Fibroblast of upper back skin (primary cell): ENCODE measurements at places on chromosomes 12 and 14.

GRCh38 chr14:91253795-91254323 is 9.4 kb upstream of the GPR68 start:
- DNase-seq = no peak

GRCh38 chr14:25929881-25930615 is 667.8 kb downstream of the NOVA1 start:
- no peak for DNase-seq

DNA sequence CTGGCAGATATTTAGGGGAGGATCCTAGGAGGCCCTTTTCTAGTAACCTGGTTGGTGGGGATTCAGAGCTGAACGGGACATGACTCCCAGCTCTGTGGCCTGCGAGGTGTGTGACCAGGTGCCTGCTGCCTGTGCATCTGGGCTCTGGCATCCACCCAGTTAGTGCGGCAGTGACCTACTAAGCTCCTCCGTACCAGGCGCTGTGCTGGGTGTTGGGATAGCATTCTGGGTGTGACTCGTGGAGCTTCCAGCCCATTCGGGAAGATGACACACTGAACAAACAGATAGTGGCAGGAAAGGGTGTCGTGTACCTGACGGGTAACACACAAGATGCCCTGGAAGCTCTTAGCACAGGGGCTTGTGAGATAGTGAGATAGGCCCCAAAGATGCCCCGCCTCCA is 80.9 kb downstream of the ACACB start:
- no peak for DNase-seq

DNA sequence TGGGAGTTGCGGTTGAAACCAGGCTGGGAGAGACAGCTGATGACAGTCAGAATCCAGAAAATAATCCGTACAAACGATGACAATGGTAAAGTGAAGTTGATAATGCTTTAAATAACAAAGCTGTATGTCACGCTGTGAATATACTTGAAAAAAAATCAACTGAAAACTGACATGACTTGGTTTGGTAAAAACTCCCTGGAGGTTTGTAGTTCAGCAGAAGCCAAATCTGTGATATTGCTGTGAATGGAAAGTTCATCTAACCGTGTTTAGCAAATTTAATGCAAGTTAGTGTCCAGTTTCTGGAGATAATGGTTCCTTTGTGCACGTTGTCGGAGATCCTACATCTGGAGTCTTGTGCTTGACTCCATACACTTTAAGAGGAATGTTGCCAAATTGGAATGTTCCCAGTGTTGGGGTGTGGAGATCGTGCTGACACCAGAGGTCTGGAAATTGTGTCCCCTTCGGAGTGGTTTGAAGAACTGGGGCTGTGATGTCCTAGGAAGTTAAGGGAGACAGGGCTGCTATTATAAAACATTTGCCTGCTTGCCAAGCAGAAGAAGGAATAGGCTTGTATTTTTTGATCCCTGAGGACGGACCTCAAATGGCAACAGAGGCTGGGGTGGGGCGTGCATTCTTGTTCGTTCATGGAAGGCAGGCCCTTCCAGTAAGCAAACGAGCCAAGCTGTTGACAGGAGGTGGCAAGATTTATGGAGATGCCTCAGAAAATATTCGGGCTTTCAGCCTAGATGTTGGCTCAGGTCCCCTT is 30.6 kb downstream of the PPFIBP1 start:
- peak; percentile 83 for DNase-seq

GRCh38 chr14:96084796-96085195 is 45.6 kb downstream of the C14orf132 start:
- DNase-seq = no peak

DNA sequence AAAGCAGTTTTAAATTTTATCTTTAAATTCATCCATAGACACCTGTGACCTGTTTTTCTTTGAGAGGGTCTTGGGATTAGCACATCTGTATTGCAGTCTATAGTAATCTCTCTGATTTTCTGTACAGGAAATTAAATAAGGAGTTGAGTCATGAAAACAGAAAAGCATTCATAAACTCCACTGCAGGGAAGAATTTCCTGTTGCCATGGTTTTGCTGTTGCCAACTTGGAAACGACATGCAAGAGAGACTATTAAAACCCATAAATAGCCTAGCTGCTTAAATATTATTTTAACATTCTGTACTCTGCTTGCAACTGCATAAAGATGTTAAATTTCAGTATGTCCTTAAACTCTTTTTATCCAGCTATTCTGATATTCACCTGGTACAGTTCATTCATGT is 281.0 kb upstream of the RGS6 start:
- DNase-seq = peak; percentile 87

- DNase-seq = no peak
Observed at GRCh38 chr12:92337128-92337527, 191.5 kb upstream of the BTG1 start.

DNA sequence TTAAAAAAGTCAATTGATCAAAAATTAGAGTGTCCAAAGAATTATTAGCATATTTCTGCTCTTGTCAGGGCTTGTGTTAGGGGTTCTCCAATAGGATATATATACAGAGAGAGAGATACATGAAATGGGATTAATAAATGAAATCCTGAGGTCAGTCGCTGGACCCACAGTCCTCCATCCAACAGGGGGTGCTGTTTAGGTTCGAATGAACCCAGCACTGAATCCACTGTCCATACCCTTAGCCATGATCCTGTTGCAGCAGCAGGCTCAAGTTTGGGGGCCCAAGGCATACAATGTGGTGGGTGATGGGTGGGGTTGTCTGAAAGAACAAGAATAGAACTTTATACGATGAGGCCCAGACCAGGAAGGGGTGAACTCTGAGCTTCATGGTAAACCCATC is 780 bp upstream of the MYO1H start:
- DNase-seq = no peak

- DNase-seq = no peak
Observed at GRCh38 chr12:4987076-4988046, 56.3 kb upstream of the KCNA5 start.

DNA sequence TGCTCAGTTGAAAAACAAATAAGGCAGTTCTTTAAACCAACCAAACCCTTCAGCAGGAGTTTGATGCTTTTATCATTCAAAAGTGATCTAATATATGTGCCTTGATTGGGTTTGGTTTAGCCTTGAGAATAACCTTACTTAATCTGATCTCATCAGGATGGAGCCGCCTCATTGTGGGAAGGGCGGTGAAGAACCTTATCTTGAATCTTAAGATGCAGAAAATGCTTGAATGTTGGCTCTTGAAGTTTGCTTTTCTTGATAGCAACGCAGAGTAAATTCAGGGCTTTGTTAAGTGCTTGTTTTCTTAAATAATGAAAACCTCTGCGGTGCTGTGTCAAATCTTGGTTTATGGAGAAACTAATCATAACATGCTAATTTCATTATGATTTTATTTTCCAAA is 138.2 kb downstream of the MON2 start:
- peak; percentile 59 for DNase-seq
